ENCODE measurements at places on chromosomes 2 and 18.

DNA sequence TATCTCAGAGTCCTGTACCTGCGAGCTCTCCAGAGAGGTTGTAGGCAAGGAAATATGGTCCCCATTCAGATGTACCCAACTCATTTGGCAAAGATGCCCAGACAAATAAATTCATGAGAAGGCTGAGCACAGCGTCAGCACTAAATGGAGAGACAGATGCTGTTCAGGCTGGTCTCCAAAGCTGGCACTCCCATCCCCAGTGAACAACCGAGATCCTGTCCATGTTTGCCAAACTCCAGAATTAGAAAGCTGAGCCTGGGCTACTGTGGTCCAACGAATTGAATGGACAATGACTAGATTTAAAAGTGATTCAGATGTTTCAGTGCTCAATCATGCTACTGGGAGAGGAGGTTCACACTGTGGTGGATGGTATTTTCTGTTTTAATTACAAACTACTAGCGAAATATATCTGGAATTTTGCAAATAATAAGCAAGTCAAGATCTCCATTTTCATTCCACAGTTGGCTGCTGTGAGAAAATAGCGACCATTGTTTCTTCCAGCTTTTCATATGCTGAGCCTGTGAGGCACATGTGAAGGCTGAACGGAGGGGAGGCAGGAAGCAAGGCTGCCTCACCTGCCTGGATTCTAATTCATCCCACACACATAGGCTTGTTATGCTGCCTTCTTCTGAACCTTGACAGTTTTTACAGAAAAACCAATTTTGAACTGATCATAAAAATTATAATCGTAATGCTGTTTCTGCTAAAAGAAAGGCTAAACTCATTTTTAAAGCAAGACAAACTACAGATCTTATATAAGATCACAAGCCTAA lies 22.6 kb upstream of the DAPL1 start:
- DNase-seq: no peak

GRCh38 chr2:195471807-195472206 lies 185.2 kb upstream of the SLC39A10 start:
- no peak for DNase-seq

- DNase-seq: no peak
Observed at GRCh38 chr2:88870267-88870839, 178.9 kb downstream of the RPIA start.

DNA sequence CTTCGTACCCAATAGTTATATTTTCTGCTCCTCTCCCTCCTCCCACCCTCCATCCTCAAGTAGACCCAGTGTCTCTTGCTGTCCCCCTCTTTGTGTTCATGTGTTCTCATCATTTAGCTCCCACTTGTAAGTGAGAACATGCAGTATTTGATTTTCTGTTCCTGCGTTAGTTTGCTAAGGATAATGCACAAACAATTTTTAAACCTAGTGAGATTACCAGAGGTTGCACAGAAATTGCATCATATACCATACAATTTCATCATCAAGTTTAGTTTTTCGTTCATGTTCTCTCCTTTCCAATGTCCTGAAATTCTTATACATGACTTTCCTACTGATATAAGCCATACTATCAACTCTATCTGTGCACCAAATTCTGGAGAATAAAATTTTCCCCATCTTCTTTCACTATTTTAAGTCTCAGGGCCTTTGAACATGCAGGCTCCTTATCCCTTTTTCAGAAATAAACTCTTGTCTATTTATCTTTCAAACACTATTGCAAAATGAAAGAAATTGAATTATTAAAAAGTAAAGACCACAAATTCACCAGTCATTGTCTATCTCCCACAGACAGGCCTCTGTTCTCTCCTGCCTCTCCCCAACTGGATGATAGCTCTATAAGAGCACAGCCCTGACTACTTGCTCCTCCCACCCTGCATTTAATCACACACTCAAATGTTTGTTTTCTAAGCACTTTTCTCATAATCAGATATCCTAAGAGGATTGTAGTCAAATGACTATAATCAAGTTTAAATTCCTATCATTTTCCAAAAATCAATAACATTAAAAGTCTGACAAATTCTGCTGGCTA lies 27.2 kb upstream of the B4GALT6 start:
- DNase-seq: no peak

Data from activated T-cell treated with anti-CD3 and anti-CD28 coated beads for 1 hour (primary cell).